ENCODE measurements at places on chromosomes 4 and X.

GRCh38 chr4:173535957-173536356, 5.9 kb upstream of the HAND2 start:
- DNase-seq = no peak

- no peak for DNase-seq
Observed at GRCh38 chrX:133575501-133576136, 160.3 kb upstream of the GPC4 start.

GRCh38 chr4:165006886-165007285, 24.9 kb upstream of the TRIM60 start:
- DNase-seq = no peak

DNA sequence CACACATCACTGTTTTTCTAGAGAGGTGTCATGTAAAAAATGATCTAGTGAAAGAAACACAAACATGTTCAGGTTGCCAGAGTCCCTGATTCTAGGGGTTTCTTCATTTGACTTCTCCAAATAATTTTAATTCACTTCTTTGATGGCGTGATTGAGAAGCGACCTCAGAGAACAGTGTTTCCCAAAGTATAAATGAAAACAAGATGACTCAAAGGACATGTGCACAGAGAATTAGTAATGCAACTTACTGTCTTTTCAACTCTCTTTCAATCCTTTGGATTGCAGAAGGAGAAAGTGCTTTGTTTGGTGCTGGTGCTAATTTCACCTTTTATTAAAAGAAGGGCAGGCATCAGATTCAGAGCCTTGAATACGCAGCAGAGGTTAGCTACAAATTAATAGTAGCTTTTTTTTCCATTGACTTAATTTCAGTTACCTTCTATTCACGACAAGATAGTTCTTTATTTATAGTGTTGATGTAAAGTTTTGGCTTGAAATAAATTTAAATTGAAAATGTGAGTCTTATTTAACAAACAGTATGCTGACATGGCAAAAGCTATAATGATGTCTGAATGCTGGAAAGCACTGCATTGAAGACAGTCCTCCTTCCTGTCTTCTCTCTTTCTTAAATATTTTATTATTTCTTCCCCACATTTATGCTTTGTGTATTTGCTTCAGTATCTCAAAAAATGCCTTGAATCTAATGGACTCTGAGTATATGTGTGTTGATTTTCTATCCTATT, 85.1 kb downstream of the SLC10A7 start:
- DNase-seq = no peak

DNA sequence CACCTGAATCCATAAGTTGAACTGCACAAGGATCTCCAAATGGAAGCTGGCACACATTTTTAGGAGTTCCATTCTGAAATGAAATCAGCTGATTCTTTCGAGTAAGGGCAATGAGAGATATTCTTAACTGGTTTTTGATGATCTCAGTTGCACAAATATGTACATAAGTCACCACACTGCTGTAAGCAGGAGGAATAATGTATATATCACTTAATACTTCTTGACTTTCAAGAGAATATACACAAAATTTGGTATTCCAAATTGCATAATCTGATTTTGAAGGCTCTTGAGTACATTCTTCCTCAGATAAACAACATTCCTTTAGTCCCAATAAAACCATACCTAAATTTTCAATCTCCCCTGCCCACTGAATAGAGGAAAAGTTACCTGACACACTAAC, 8.2 kb downstream of the FANCB start:
- DNase-seq = no peak

DNA sequence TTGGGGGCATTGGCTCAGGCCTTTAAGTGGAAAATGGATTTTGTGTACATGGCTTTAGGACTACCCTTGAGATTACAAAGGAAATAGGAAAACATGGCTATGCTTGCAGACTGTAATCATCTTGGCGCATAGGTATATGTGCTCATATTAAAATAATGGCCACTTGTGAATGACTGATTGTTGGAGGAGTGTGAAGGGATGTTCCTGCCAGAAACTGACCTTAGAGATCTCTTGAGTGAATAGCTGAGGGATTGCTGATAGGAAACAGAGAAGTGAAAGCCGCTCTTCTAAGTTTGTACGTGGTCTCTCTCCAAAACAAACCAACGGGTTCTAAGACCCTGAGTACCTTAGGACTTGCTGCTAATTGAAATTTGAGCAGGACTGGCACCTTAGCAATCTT, 186.0 kb downstream of the MGST2 start:
- no peak for DNase-seq

- no peak for DNase-seq
Observed at GRCh38 chr4:149796381-149796780, 19.3 kb downstream of the IQCM start.

- no peak for DNase-seq
Observed at GRCh38 chr4:107801766-107802211, 22.9 kb upstream of the SGMS2 start.

- no peak for DNase-seq
Observed at GRCh38 chrX:40107291-40108161, 9.8 kb upstream of the BCOR start.

DNA sequence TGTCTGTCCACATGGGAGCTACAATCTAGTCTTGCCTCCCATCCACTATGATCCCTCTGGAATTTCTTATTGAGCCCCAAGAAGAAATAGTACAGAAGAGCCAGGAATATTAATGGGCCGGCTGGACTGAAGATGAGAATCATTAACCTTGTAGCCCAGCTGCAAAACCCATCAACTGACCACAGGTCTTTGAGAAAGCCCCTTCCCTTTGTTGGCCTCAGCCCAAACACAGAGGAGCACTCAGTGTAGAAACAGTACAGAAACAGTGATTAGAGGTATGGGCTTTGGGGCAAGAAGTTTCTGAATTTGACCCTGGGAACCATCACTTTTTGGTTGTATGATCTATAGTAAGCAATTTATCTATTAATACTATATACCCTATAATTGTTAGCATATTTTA, 76.8 kb upstream of the RAB40AL start:
- DNase-seq = no peak

DNA sequence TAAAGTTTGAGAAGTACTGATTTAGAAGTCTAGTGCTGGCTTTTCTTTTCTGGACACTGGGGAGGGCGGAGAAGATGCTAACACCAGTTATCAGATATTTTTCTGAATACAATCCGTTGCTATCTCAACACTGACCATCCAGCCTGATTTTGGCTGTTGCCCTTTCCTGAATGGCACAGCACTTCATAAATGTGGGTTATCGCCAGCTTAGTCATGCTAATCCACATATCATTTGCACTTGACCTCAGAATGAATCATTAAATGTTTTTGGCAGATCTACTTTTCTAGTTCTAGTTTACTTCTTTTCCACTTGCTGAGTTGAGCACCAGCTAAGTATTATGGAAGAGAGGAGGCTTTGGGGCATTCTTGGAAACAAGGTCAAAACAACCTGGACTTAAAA, 60.8 kb upstream of the ESX1 start:
- no peak for DNase-seq

- DNase-seq = no peak
Observed at GRCh38 chr4:182143822-182144625, 99.2 kb upstream of the TENM3 start.

DNA sequence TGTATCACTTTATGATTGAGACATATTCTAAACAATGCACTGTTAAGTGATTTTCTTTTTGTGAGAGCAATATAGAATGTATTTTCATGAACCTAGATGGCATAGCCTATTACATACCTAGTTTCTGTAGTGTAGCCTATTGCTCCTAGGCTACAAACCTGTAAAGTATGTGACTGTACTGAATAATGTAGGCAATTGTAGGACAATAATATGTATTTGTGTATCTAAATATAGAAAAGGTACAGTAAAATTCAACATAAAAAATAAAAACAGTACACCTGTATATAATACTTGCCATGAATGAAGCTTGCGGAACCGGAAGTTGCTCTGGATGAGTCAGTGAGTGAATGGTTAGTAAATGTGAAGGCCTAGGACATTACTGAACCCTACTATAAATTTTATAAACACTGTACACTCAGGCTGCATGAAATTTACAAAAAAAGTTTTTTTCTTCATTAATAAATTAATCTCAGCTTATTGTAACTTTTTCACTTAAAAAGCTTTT, 106.7 kb downstream of the VSIG4 start:
- no peak for DNase-seq

GRCh38 chrX:80266979-80267378, 153.3 kb upstream of the TENT5D start:
- DNase-seq = no peak

GRCh38 chr4:31054295-31054694, 334.1 kb downstream of the PCDH7 start:
- no peak for DNase-seq

- no peak for DNase-seq
Observed at GRCh38 chrX:101595739-101596419, 21.9 kb downstream of the ARMCX6 start.

- DNase-seq = no peak
Observed at GRCh38 chr4:4857001-4857808, 2.3 kb upstream of the MSX1 start.

- DNase-seq = no peak
Observed at GRCh38 chr4:127606823-127607222, 25.9 kb upstream of the INTU start.

DNA sequence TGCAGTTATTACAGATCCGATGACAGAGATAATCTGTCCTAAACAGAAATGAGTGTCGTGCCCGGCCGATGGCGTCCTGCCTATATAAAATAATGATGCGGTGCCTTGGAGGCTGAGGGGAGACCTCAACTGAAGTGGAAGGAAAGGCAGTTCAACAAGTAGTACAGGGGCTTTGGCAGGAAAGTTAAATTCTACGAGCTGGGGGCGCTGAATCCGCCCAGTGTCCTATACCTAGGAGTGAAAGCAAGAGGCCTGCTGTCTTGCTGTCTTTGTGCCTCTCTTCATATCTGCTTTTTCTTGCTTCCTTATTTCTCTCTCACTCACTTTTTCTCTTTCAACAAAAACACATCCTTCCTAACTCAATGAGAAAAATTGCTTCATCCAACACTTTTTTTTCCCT, 82.2 kb upstream of the PRPS2 start:
- no peak for DNase-seq

- DNase-seq = no peak
Observed at GRCh38 chr4:124868495-124868894, 156.0 kb upstream of the ANKRD50 start.

DNA sequence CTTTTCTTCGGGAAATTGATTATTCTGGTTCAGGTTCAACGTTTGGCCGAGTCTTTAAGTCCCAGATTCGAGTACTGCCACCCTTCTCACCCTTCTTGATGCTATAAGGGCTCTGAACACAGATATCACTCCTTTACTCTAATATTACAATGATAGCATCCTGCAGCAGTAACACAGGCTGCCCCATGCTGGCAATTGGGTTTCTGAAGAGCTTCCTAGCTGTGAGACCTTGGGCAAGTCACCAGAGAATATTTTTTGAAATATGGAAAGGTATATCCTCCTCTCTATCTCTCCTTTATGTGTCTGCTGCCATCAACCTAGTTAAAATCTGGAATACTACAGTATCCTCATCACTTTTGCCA, 297 bp upstream of the MTMR8 start:
- no peak for DNase-seq

DNA sequence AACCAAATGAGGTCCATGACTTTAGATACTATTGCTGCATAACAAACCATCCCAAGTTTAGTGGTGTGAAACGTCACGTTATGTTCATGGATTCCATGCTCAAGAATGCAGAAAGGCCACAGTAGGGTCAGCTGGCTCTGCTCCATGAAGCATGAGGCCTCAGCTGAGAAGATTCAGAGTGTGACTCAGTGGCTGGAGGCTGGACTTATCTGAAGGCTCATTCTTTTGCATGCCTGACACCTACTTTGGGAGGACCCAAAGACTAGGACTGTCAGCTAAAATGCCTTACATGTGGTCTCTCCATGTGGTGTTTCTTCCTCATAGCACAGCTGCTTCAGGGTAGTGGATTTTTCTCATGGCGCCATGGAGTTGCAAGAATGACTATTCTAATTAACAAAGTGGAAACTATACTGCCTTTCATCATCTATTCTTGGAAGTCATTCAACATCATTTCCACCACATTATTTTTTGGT, 11.5 kb upstream of the CCDC149 start:
- DNase-seq = no peak

DNA sequence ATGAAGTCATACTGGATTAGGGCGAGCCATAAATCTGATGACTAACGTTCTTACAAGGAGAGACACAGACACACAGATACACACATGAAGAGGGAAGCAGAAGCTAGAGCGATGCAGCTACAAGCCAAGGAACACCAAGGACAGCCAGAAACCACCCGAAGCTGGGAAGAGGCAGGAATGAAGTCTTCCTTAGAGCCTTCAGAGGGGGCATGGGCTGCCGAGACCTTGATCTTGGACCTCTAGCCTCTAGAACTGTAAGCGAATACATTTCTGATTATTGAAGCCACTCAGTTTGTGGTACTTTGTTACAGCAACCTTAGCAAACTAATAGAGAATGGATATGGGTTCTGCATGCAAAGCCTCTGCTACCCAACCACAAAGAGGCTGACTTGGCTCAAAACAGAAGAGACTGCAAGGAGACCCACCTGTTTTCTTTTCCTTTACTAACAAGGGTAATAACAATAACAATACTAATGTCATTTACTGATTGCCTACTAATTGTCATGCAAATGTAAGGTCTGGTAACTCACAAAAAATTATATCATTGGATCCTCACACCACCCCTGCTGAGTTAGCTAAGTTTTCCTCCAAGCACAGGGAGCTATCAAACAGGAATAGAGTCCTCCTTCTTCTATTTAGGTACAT, 10.1 kb upstream of the LDB2 start:
- DNase-seq = no peak

- no peak for DNase-seq
Observed at GRCh38 chr4:15500701-15501100, 31.0 kb downstream of the CC2D2A start.

DNA sequence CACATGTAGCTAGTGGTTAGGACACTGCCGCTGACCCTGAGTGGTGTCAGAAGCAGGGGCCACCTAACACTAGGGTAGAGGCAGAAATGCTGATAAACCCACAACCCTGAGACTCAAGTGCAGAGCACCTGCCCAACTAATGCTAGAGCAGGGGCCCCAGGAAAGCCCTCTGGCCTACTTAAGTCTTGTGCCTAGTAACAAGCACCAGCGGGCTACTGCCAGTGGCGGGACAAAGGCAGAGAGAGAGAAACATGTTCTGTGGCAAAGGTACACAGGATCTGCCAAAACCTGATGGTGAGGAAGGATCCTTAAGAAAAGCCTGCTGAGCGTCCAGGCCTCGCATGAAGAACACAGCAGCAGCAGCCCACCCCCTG, 172.4 kb downstream of the PRDM5 start:
- no peak for DNase-seq

DNA sequence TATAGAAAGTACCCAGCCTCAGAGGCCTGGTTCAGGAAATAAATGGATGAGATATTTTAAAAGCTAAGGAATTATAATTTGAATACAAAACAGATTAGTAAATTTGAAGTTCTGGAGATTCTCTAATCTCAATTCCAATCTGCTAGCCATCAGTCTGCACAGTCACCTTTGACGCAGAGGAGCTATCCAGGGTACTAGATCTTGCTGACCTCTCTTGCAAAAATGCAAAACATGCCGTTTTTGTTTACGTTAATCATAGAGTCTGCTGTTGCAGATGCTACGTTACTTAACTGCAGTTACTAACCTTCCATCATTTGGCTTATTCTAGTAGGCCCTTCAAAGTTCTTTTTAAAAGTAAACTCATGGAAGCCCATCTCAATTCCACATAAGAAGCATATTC, 10.4 kb downstream of the CCSER1 start:
- no peak for DNase-seq

GRCh38 chrX:103384672-103385071, 8.3 kb downstream of the BEX3 start:
- DNase-seq = no peak

- DNase-seq = no peak
Observed at GRCh38 chr4:69584135-69584534, 55.3 kb downstream of the UGT2A2 start.
